ENCODE measurements at places on chromosomes 4 and X. TPM values are rescaled to one million over a fixed set of nuclear protein-coding genes. Genes with fewer than 3 reads are reported as not detected.

PPEF1 gene
- not detected for polyA plus RNA-seq

ADAD1 gene
- not detected for polyA plus RNA-seq

TEX13C gene
- not detected for polyA plus RNA-seq

EMCN gene
- polyA plus RNA-seq: not detected

AFM gene
- polyA plus RNA-seq: not detected

PIR gene
- polyA plus RNA-seq: not detected

CLDN2 gene
- not detected for polyA plus RNA-seq

- peak; percentile 89 for DNase-seq
Observed at GRCh38 chrX:40996886-40997530, 88.2 kb upstream of the USP9X start.

GRCh38 chr4:15253349-15253748 is 174.5 kb upstream of the C1QTNF7 start:
- no peak for DNase-seq

GRCh38 chr4:139453041-139453370 is 915 bp upstream of the RAB33B start:
- no peak for DNase-seq

GRCh38 chr4:3674479-3674851 is 91.7 kb upstream of the ADRA2C start:
- no peak for DNase-seq

GRCh38 chr4:113785781-113786180 is 24.2 kb upstream of the CAMK2D start:
- peak; percentile 49 for DNase-seq

DNA sequence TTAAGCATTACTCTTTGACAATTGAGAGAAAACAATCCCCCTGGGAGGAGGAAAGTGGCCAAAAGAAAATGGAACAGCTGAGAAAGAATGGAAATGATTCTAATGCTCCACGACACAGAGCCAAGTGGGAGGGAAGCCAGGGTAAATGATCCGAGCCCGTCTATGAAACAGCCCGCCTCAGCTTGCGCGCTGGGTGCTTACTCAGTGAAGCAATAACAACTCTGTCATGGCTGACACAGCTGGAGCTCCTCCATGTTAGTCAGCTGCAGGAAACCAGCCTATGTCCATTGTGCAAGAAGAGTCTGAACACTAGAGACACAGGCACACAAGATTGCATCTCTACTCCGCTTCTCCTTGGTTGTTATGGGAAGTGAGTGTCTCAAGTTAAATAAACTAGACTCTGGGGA is 19.3 kb downstream of the NOA1 start:
- DNase-seq: peak; percentile 95

DNA sequence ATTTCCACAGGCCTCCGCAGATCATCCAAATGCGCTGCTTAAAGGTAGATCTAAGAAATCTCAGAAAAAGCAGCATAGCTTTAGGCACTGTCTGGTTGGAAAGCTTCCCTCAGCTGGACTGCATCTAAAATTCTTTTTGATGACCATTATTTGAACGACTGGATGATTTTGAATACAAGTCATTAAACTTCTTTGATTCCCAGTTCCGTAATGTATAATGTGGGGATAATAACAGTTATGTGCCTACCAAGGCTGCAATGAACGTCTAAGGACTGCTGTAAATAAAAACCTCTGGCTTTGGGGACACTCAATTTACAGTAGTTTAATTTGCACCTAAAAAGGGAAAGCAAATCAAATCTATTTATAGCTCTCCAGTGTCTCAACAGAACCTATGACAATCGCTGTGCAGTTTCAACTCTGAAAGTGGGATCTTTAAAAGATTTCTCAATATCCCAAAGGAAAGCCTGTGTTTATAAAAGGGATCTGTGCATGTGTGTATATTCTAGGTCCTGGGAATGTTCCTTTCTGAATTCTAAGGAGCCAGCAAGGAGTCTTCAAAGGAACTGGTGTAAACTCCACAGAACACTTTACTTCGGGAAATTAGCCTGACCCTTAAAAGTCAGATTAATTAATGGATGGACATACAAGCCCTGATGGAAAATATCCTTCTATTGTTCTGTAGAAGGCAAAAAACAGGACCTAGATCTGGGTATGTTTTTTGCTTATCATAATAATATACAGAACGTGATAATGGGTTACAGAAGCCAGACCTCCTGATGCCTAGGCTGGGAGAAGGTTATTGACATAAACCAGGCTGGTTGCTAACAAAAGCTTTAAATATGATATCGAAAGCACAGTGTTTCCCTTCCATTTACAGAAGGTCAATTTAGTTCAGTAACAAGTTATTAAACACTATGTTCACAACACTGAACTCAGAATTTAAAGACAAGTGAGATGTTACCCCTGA is 53.4 kb downstream of the AFAP1 start:
- no peak for DNase-seq

DNA sequence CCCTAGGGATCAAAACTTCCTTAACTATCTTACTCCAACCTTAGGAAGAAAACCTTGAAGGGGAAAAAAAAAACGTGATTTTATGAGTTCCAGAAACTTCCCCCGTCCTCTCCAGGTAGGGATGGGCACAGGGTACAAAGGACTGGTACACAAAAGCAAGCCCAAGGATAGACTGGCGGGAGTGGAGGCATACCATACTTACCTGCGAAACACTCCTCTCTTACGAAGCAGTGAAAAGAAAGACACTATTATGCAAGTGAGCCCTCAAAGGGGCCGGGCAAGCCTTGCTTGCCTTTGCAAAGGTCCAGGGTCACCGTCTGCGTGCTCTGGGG is 651 bp downstream of the TSPAN6 start:
- DNase-seq: no peak

DNA sequence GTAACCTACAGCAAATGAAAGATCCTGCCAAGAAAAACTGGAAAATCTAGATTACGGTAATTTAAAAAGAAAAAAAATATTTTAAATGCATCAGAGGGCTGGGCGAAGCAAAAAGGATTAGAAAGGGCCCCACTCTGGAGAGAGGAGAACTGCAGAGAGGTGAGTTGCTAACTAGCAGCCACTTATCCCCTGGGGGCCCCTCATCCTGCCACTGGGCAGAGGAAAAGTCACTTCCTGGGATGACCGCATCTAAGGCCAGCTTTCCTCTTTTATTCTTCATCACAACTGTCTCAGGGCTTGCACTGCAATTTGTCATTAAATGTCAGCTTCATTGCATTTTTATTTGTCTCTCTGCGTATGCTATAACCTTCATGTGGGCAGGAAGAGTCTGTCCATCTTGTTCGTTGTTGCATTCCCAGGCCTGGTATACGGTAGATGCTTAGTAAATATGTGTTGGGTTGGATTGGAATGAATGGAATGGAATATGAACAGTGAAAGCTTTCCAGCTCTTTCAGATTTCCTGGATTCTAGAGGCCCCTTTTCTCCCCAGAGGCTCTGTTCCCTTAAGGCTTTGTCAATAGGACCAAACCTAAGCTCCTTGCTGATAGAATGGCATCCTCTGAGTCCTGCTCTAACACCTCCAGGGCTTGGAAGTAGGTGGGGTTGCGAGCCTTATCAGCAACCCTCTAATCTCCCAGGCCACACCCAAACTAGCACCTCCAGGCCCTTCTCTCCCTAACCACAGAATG is 58.9 kb downstream of the TLR10 start:
- DNase-seq: no peak

- no peak for DNase-seq
Observed at GRCh38 chrX:123330229-123330942, 146.3 kb downstream of the GRIA3 start.

DNA sequence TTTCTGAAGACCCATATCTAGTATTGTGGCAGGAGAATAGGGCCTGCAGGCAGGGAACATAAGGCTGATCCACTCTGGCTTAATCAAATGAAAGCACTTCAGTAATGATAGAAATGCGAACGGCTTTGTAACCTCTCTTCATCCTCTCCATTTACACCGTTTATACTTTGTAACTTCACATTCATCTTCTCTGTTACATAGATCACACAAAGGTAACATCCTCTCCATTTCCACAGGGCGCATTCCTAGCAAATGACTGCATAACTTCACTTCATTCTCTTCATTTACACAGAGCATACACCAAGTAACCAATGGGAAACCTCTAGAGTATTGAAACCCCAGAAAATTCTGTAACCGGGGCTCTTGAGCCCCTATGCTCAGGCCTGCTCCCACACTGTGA is 65.5 kb upstream of the SLC34A2 start:
- DNase-seq: no peak

GRCh38 chrX:103722505-103722904 is 11.8 kb downstream of the TMEM31 start:
- DNase-seq: no peak

DNA sequence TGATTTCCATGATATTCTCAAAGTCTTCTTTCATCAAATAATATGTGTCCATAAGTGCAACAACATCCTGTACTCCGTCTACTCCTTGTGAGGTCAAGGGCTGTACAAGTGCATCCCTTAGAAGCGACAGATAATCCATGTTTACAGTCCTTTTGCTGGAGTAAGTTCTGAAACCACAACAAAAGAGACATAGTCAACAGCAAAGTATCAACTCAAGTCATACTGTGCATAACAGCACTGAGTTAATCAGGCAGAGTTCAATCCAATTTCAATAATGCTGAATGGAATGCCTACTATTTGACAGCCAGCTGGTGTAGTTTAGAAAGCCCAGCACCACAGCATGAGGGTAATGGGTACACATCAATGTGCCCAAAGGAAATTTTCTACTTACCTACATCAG is 74.5 kb downstream of the RFC1 start:
- no peak for DNase-seq

DNA sequence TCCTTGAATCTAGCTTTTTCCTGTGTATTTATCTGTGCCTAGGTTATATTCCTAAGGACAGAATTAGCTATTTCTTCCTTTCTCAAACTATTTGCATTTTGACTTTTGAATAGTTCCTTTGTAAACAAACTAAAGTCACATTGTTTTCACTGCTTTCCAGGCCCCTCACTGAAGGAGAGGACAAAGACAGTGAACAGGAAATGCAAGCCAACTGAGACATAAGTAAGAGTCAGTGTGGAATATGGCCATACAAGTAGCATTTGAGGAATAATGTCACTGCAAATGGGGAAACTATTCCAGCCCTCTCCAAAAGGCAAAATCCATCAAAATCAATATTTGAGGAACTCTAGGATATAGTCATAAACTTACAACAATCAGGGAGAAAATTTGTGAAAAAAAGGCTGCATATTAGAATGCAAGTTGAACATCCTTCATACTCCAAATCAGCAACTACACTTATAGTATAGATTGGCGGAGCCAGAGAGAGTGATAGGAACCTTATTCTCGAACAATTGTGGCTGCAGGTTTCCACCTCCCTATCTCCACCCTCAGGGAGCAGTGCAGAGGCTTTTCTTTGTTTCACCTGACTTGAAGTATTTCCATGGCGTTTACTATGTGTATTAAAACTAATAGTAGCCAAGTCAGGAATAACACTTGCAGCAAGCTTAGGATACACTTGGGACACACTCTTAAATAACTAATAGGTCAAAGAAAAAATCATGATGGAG is 1110.4 kb upstream of the ADGRL3 start:
- DNase-seq: no peak

Measured in CD14-positive monocyte (primary cell).